NCI-H460 (cell line): ENCODE measurements at places on chromosomes 2 and 18. TPM values are rescaled to one million over a fixed set of nuclear protein-coding genes. Genes with fewer than 3 reads are reported as not detected.
A peak's percentile ranks its signal among the peaks of the same experiment; 100 is the strongest.

DNA sequence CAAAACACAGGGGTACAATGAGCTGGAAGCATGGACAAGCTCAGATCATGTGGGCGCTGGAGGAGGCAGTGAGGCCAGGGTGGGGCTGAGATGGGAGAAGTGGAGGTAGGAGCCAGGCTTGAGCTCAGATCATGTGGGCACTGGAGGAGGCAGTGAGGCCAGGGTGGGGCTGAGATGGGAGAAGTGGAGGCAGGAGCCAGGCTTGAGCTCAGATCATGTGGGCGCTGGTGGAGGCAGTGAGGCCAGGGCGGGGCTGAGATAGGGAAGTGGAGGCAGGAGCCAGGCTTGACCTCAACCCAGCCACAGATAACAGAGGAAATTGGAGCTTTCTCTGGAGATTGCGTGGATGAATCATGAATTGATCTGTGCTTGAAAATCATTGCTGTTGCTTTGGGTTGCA, 48.3 kb upstream of the TMEM18 start:
- DNase-seq, result no peak

- no peak for DNase-seq
Observed at GRCh38 chr2:241937297-241937696, 67.8 kb downstream of the RTP5 start.

- DNase-seq, result no peak
Observed at GRCh38 chr2:201452058-201452921, 750 bp downstream of the STRADB start.

GRCh38 chr2:54285451-54285850, 29.4 kb upstream of the TSPYL6 start:
- DNase-seq, result no peak

Gene NR4A2
- total RNA-seq, result 4.8 and 5.7 TPM in 2 replicates

Gene CLEC4F
- total RNA-seq, result not detected in 2 replicates

Gene FOXD4L1
- 0.25 TPM in 1 of 2 replicates, not detected in the other for total RNA-seq

GRCh38 chr2:5393474-5393873, 298.7 kb upstream of the SOX11 start:
- DNase-seq, result no peak

- no peak for DNase-seq
Observed at GRCh38 chr2:50820176-50820575, 211.8 kb downstream of the NRXN1 start.

DNA sequence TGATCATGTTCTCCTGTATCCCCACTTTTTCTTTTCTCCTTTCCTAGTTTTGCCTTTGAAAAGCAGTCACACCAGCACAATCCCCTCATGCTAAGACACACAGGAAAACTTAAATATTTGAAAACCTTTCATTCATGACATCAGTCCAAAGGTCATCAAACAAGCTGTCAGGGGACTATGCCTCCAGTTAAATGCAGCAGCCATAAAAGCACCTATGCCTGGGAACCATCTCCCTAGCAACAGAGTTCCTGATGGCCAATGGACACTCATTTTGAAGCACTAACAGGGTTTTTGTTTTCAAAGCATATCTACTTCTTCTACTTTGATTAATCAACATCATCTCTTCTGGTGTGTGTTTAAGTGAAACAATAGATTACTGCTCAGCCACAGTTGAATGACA, 286.4 kb upstream of the PARD3B start:
- no peak for DNase-seq

- no peak for DNase-seq
Observed at GRCh38 chr18:65347446-65347845, 403.4 kb upstream of the CDH7 start.

DNA sequence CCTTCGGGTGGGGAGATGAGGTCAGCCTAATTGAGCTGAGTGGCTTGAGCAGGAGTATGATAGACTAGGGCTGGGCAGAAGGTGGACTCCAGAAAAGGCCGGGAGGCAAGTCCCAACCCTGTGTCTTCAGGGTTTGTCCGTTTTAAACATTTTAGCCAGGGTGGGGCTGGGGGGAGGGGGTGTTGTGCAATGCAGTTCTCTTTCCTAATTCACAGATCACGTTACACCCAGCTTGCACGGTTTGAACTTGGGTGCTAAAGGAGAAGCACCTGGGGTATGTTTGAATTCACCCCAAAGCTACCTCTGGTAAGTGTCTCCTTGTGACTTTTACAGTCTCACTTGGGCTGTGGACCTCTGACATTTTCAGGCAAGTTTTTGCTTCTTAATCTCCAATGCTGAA, 233.3 kb downstream of the AGAP1 start:
- no peak for DNase-seq

DNA sequence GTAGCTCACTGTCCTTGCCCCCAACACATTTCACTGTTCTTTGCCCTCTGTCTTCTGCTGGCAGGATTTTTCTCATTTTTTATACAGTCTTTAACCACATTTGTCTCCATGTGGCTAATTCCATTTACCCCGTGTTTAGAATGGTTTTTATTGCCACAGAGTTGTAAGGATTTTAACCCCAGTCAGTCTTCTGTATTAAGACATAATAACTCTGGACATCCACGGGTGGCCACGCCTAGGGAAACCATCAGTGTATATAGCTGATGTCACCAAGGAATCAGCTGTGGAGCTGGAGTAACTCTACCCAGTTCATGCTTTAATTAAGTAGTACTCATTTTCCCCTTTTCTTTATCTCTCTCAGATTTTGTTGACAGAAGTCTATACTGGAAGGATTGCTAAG, 139.8 kb downstream of the MAP4K4 start:
- DNase-seq, result no peak

- no peak for DNase-seq
Observed at GRCh38 chr2:46239847-46240181, 57.4 kb upstream of the EPAS1 start.

DNA sequence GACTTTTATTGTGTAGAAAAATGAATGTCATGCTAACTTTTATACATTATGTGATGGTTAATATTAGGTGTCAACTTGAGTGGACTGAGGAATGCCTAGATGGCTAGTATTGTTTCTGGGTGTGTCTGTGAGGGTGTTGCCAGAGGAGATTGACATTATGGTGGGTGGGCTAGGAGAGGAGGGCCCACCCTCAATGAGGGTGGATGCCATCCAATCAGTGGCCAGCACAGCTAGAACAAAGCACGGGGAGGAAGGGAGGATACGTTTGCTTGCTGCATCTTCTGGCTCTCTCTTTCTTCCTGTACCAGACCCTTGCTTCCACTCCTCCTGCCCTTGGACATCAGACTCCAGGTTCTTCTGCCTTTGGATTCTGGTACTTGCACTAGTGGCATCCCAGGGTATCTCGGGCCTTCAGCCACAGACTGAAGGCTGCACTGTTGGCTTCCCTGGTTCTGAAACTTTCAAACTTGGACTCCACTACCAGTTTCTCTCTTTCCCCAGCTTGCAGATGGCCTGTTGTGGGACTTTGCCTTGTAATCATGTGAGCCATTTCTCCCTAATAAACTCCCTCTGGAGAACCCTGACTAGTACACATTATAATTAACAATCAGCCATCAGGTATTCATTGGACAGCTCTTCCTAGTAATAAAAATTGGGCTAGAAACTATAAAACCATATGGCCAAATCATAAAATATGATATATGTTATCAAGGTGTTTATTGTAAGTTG, 31.7 kb upstream of the ZCCHC2 start:
- DNase-seq, result no peak

- no peak for DNase-seq
Observed at GRCh38 chr2:27231921-27232320, 14.8 kb downstream of the CAD start.

GRCh38 chr2:183031911-183032794, 6.1 kb downstream of the NCKAP1 start:
- peak; percentile 54 for DNase-seq

- DNase-seq, result no peak
Observed at GRCh38 chr2:231554748-231555545, 24.7 kb upstream of the NMUR1 start.

Gene GALNT14
- 21.8 and 24.5 TPM in 2 replicates for total RNA-seq

DNA sequence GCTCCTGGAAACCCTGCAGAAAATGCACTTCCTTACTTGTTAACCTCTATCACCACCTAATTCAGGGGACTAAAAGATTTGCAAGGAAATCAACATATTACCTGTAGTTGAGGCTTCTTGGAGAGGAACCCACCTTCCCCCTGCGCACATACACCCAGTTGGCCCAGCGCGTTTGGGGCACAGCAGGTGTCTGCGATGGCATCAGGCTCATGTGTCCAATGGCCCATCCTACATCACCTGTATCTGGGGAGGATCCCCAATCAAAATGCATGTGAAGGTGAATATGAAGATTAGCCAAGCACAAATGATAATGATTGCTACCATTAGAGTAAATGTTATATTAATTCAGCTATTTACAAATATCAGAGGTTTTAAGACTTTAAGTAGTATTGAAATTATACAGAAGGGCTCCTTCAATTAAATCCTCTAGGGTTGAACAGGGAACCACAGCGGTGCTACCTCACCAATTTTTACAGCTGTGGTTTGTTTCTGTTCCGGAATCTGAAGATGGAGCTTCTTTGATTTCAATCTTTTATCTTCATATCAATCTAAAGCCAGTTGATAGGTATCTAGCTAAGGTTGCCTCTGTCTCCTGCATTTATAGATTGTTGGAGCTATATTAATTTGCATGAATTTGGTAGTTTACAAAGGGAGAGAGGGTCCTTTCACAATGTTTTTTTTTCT, 486.0 kb downstream of the RNF144A start:
- DNase-seq, result no peak

DNA sequence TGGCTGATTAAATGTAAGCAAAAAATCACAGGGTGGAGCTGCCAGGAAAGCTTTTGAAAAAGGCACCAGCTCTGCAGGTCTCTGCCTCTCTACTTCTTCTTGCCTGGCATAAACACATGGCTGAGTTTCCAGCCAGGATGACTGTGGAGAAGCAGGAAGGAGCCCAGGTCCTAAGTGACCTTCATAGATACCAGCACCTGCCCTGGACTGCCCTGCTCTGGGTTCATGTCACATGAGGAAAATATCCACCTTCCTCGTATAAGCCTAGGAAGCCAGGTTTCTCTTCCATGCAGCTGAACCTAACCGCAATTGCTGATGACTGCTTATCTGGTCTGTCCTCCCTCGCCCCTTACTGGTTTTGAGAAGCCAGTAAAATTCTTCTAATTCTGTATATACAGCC, 47.8 kb upstream of the CREB1 start:
- DNase-seq, result no peak

DNA sequence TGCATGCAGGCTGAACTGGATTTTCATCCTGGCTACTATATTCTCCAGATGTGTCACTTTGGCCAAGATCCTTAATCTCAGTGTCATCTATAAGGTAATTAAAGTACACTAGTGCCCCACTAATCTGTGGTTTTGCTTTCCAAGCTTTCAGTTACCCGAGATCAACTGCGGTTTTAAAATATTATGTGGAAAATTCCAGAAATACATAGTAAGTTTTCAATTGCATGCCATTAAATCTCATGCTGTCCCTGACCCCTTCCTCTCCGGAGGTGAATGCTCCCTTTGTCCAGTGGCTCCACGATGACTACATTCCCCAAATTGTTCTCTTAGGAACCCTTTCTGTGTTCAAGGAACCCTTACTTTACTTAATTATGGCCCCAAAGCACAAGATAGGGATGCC, 5.3 kb upstream of the TYMS start:
- no peak for DNase-seq

Gene FOXI3
- total RNA-seq, result not detected in 2 replicates

Gene LONRF2
- 3.2 and 4.3 TPM in 2 replicates for total RNA-seq

- no peak for DNase-seq
Observed at GRCh38 chr2:112147382-112148168, 9.4 kb downstream of the FBLN7 start.

DNA sequence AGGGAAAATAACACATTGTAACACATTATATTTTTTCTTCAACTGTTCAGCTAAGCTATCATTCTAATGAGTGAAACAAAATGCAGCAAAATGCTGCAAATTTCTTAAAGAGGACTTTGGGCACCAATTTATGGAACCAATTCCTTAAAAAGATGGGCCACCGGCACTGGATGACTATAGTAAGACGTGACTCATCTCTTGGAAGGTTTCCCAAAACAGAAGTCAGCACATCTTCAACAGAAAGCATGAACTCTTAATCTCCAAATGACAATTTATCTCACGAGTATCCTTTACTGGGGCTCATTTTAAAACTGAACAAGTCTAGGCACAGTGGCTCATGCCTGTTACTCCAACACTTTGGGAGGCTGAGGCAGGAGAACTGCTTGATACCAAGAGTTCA, 213.4 kb downstream of the CDH20 start:
- DNase-seq, result no peak

DNA sequence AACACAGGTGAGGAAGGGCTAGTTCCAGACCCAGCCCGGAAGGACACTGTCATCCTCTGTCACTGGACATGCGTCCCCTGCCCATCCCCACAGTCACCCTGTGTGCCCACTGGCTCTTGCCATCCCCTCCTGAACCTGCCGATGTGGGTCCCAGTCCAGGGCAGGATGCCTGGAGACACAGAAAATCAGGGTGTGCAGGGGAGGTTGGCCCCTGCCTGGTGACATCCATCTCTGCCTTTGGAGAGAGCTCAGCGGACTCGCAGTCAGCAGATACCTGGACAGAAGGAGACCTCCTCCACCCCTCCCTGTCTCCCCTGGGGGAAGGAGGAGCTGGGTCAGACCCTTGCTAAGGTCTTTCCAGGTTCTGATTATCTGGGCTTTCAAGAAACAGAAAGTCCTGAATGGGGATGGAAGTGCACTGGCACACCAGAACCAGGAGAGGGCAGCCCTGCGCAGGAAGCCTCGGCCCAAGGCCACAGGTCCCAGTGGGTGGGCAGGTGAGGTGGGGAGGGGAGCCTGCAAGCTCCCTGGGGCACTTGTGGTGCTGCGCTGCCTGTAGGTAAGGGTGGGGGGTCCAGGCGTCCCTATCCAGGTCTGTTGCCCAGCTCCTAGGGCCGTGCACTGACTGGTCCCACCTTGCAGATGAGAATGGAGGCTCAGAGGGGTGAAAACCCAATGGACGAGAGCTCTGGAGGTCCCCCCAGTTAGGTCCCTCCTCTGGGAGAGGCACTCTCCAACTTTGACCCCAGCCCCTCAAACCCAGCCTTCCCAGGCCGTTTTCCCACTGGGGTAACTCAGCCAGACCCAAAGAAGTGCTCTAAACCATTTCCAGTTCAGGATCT, 9.7 kb upstream of the OTOS start:
- peak; percentile 41 for DNase-seq

Gene DYSF
- 3.4 and 3.9 TPM in 2 replicates for total RNA-seq

Gene CACNB4
- total RNA-seq, result 0.20 TPM in 1 of 2 replicates, not detected in the other
